ENCODE measurements at places on chromosomes 11 and 22.

GRCh38 chr11:2927121-2927800, 2.0 kb downstream of the PHLDA2 start:
- no peak for DNase-seq

DNA sequence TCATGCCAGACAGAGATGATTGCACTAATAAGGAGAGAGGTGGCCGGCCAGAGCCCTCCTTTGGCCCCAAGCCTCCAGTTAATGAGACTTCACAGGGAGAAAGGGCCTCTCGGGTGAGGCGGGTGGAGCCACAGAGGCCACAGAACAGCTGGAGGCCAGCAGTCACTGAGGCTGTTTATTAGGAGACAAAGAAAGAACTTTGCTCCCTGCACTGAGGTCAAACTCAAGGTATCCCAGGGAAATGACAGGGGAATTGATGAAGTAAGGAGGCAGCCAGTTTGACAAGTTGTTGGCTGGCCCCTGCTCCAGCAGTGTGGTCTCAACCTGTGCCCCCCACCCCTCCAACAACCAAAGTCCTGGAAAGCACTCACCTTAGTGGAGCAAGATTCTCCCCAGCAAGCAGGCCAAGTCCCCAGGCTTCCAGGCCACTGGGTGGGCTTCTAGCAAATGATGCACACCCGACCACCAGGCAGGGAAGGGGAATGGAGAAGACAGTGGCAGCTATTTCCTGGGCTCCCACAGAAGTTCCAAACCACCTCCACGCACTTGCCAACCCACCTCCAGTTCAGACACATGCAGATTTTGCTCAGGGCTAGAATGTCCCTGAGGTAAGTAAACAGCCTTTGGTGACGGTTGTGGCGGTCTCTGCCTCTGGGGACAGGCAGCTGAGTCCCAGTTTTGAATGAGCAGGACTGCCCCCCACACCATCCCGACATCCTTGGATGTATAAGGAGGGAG, 53.2 kb downstream of the RPUSD4 start:
- no peak for DNase-seq

DNA sequence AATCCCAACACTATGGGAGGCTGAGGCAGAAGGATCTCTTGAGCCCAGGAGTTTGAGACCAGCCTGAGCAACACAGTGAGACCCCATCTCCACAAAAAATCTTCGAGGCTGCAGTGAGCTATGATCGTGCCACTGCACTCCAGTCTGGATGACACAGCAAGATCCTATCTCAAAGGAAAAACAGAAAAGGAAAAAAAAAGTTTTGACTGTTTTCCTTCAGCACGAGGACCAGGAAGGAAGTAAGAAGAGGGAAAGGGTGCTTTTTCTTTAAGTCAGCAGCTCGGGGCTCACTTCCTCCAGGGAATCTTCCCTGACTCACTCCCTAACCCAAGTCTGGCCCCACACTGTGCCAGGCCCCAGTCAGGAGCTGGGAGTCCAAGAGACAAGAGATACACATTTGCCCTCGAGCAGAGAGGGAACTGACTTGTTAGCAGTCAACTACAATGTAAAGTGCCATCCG, 14.2 kb downstream of the ARRB1 start:
- peak; percentile 79 for DNase-seq

DNA sequence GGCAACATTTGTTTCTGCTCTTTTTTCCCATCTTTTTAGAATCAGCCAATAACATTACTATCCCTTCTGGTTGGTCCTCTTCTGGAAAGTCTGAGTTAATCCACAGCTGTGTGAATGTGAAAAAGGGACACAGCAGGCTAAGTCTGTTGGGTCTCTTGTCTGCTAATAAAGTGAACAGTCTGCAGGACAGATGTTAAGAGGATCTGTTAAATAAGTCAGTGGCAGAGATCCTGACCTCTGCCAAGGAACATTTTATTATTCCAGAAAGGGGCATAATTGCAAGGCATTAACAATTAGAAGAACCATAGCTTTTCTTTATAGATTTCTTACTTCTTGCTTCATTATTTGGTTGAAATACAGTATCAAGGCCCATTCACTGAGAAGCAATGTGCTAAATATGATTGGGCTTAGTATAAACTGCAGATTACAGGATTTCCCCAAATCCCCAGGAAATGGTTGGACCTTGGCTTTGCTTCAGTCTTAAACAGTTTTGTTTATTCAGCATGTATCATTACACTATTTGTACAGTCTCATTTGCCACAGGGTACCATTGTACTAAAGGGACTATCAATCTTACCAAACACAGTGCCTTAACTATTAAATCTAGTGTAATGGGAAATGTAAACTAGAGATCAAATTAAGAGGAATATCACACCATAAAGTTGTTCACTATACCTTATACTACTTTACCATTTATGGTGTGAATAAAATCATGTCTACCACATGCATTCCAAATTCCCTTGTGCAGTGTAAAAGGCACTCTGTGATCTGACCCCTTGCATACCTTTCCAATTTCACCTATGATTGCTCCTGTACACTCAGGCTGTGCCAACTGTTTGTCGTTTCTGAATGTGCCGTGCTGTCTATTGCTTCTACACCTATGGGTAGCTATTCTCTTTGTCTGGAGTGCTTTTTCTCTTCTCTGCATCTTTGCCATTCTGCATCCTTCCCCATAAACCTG, 274.0 kb downstream of the SOX6 start:
- no peak for DNase-seq

DNA sequence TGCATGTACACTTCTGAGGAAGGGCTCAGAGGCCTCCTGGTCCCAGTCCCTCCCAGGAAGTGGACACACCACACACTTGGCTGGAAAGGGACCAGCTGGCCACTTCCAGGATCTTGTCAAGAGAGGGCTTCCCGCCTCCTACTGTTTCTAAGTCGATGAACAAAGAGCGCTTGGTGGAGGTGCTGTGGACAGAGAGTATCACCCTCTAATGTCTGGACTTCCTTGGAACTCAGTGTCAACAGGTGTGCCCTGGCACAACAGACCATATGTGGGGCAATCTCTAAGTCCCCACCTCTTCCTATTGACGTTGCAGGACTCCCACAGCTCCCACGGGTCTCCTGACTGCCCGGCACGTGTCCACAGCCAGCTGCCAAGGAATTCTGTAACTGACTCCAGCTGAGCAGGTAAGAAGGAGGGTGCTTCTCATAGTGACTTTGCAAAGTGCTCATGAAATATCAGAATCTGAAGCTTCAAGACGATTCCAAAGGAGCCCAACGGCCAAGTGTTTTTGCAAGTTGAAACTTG, 16.1 kb downstream of the POU2AF1 start:
- no peak for DNase-seq

DNA sequence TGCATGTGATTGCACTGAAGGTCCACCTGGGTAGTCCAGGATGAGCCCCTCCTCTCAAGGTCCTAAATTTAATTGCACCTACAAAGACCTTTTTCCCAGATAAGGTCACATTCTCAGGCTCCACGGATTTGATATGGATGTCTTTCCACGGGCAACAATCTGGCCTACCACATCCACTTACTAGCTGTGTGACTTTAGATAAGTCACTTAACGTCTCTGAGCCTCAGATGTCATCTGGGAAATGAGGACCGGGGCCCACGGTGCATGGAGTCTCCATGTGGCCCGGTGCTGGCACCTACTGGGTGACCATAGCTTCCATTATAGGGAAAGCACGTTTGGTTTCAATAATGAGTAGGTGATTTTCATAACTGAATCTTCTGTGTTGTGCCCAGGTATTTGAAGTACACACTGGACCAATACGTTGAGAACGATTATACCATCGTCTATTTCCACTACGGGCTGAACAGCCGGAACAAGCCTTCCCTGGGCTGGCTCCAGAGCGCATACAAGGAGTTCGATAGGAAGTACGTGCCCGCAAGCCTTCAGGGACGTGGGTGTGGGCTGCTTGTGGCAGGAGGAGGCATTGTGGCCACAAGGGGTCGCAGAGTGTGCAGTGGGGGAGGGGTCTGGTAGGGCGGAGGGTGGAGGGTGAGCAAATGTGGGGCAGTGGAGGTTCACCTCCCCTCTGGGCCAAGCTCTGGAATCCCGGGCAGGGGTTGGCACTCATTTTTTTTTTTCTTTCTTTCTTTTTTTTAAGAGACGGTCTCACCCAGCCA, 55.7 kb downstream of the ARHGAP8 start:
- DNase-seq, result no peak

GRCh38 chr22:23749841-23750301, 1.0 kb downstream of the ZNF70 start:
- DNase-seq, result no peak

DNA sequence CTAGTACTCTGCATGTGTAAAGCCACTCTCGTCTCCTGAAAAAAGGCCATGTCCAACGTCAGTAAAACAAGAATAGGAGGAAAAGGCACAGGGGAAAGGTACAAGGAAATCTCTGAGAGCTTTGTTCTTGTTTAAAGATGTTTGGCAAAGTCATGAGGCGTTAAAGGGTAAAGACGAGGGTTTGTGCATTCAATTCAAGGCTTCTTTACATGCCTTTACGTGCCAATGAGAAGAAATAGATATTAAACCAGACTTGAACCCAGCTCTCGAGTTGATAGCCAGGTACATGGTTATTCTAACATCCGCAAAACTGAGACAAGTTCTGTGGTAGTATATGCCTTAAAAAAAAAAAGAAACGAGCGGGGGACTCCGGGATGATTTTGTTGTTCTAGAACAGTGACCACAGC, 704 bp upstream of the CFL1 start:
- DNase-seq, result no peak

GRCh38 chr11:112412383-112412782, 151.7 kb upstream of the PLET1 start:
- no peak for DNase-seq

GRCh38 chr11:71283971-71284441, 31.6 kb upstream of the SHANK2 start:
- DNase-seq, result peak; percentile 26

DNA sequence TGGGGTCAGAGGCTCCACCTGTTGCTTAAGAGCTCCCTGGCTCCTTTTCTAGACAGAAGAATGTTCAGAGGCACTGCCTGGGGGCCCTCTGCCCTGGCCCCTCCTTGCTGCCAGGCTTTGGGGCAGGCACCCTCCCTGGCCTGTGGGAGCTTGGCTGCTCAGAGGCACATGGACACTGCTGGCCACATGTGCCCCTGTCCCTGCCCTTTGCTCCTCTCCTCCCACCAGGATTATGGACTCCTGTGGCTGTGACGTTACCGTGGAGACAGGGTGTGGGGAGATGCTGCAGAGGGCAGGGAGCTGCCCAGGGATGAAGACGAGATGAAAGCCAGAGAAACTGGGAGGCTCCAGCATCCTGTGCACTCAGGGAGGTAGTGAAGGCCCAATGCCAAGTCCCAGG, 14.7 kb downstream of the DRD2 start:
- DNase-seq, result no peak

GRCh38 chr11:8099291-8099899, 18.4 kb downstream of the TUB start:
- DNase-seq, result peak; percentile 70

DNA sequence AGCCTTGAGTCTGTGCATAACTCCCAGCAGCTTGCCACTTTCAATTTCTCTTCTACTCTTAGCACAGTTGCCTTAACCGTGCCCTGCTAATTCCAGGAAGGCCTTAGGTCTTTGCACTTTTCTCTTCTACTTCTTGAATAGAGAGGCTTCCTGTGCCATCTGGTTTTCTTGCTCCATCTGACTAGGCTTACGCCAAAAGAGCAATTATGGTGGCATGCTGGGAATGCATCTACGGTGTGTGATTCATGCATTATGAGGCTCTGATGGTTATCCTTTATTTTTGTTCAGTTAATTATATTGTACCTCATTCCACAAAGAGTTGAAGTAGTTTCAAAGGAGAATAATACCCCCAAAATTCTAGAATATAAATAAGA, 29.4 kb downstream of the SIK2 start:
- DNase-seq, result peak; percentile 84

GRCh38 chr11:35619116-35619854, 1.0 kb downstream of the FJX1 start:
- DNase-seq, result peak; percentile 76

- no peak for DNase-seq
Measured at GRCh38 chr11:126175393-126175792, 36.1 kb downstream of the RPUSD4 start.

- peak; percentile 75 for DNase-seq
Measured at GRCh38 chr22:24165673-24166072, 15.6 kb upstream of the SUSD2 start.

DNA sequence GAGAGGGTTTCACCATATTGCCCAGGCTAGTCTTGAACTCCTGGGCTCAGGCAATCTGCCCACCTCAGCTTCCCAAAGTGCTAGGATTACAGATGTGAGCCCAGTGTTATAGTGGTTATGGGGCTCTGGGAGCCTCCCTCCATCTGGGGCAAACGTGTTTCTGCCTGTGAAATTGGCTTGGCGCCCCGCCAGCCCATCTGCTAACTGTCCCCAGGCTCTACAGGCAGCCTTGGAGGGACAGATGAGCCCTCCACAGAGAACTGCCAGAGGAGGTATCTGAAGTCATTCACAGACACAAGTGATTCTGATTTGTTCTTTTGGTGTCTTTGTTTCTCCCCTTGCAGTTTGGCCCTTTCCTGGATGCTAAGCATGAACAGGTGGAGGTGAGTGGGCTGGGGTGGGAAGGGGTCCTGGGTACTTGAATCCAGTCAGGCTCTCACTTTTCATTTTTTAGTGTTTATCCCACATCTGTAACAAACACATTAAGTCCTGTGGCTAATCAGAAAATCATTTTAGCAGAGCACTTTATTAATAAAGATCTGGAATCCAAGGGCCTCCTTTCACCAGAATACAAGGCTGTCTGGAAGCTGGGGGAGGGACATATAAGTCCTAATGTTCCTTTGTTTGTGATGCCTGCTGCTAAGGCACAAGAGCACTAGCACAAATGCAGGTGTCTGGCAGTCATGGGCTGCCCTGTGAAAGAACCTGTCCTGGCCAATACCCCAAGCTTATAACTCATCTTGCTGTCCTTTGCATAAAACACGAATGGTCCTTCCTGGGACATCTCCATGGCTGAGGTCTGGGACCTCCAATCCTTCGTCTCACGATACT, 25.7 kb upstream of the CDC42EP2 start:
- DNase-seq, result no peak

GRCh38 chr11:134120143-134120850, 51.4 kb downstream of the JAM3 start:
- DNase-seq, result no peak

GRCh38 chr11:114080219-114080618, 20.7 kb downstream of the ZBTB16 start:
- no peak for DNase-seq

DNA sequence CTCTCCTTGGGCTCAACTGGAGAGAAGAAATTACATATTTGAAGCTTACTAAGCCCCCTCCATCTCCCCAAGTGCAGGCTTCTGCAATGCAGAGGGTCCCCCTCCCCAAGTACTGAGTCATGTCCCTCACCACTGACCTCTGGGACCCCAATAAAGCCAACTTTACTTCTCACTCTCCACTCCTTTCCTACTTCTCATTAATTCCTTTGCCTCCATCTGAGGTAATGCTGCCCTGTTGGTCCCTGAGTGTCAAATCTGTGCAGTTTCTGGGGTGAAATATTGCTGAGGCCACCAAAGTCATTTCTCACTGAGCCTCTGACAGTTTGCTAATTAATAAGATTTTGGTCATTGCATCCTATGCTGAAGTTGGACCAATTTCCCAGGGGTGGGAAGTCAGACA, 101.6 kb downstream of the NELL1 start:
- DNase-seq, result no peak
